Activated gamma-delta T cell (primary cell): ENCODE measurements at places on chromosomes 11 and 22.

GRCh38 chr11:72228229-72228843, 3.8 kb downstream of the INPPL1 start:
- no peak for DNase-seq

GRCh38 chr11:76185511-76185910, 20.8 kb downstream of the WNT11 start:
- no peak for DNase-seq

GRCh38 chr11:123483058-123483457, 53.0 kb downstream of the GRAMD1B start:
- no peak for DNase-seq

DNA sequence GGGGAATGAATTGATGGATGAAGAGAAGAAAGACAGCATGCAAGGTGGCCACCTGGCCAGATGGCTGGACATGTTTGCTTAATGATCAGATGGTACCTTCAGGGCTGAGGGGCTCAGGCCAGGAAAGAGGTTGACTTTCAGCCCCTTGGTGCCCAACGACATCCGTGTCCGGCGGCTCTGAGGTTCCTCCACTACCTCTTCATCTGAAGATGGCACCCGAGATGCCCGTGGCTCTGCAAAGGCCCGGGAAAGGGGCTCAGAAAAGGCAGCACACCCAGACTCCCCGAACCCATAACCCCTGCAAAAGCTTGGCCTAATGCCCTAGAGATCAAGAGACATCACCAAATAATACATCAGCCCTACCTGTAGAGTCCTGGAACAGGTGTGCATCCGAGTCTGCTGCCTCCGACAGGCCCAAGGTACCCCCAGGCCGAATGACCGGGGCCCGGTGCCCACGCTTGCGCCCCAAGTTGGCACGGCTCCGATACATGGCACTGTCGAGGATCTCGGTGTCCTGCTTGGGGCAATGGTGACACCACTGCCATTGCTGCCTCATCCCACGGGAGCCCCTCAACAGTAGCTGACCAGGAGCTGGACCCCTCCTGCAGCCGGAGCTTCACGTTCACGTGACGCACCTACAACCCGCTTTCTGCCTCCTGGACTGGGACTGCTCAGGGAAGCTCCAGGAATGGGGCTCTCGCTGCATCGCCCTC, 22.9 kb downstream of the TNKS1BP1 start:
- no peak for DNase-seq

GRCh38 chr11:102831489-102832440, 11.6 kb downstream of the MMP3 start:
- DNase-seq: no peak

- DNase-seq: no peak
Observed at GRCh38 chr11:130146796-130147195, 12.8 kb upstream of the ST14 start.

DNA sequence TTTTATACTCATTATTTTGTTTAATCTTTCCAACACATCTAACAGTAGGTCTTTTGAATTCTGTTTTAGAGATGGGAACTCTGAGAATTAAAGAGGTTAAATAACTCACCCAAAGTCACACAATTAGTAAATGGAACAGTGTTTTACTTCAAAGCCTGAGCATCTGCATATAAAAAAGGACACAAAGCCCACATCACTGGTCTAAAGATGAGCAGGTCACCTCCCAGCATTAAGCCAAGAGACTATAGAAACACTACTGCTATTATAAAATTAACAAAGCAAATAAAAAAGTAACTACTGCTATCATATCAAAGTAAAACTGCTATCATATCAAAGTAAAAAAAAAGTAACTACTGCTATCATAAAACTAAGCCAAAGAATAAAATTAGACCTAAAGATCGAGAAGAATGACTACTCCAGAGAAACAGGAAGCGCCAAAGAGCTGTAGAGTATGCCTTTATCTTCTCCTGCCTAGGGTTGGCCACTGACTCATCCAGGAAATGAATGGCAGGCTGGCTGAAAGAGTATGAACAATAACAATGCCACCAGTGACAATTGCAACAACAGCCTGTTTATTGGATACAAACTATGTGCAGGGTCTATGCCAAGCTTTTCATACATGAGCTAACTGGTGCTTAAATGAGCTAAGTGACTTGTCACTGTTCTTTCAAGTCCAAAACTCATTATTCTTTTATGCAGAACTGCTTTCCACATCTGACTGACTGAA, 1153.0 kb upstream of the TENM4 start:
- DNase-seq: no peak

GRCh38 chr22:30423301-30423958, 2.1 kb upstream of the MTFP1 start:
- peak; percentile 37 for DNase-seq

GRCh38 chr11:86047275-86047991, 21.5 kb downstream of the PICALM start:
- DNase-seq: no peak

- DNase-seq: no peak
Observed at GRCh38 chr11:4697585-4697984, at the start of gene OR51E2. Gene OR51E2, minus strand, starts transcription at chr11:4697853. Its CDS starts 15,142 bp downstream, at chr11:4682711.

DNA sequence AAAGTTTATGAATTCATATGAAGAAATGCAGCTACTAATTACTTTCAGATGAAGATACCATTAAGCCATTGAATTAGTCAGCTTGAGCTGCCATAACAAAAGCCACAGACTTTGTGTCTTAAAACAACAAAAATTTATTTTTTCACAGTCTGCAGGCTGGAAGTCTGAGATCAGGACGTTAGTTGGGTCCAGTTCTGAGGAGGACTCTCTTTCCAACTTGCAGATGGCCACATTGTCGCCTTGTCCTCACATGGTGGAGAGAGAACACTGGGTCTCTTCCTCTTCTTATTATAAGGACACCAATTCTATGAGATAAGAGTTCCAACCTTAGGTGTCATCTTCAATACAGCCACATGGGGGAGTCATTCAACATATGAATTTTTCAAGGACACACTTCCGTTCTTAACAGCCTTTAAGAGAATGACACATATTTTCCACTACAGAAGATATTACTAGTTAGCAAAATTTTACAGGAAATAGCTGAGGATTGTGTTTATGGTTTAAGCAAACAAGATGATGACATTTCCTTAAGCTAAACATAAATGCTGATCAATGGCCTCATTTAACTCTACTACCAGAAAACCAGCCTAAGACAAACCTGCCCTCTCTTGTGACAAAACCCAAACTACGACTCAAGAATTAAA, 56.0 kb downstream of the DCUN1D5 start:
- no peak for DNase-seq

GRCh38 chr11:17898782-17899181, 114.1 kb downstream of the SERGEF start:
- DNase-seq: no peak

- no peak for DNase-seq
Observed at GRCh38 chr22:17262976-17263375, 43.7 kb upstream of the ADA2 start.

DNA sequence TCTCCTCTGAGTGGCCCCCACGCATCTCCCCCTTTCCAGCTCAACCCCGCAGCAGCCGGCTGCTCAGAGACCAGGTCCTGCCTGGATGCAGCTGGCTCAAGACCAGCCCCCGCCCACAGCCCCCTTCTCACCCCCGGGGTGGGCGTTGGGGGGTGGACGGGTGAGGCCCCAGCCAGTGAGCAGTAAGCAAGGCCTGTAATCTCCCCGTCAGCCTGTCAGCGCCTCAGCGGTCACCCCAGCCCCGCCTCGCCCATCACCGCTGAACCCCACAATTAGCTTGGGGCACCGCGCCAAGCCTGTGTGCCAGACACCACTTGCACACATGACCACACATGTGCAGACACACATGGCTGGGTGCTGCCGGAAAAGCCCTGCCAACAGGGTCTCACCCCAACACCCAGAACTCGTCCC, 5.9 kb downstream of the PLXNB2 start:
- no peak for DNase-seq

DNA sequence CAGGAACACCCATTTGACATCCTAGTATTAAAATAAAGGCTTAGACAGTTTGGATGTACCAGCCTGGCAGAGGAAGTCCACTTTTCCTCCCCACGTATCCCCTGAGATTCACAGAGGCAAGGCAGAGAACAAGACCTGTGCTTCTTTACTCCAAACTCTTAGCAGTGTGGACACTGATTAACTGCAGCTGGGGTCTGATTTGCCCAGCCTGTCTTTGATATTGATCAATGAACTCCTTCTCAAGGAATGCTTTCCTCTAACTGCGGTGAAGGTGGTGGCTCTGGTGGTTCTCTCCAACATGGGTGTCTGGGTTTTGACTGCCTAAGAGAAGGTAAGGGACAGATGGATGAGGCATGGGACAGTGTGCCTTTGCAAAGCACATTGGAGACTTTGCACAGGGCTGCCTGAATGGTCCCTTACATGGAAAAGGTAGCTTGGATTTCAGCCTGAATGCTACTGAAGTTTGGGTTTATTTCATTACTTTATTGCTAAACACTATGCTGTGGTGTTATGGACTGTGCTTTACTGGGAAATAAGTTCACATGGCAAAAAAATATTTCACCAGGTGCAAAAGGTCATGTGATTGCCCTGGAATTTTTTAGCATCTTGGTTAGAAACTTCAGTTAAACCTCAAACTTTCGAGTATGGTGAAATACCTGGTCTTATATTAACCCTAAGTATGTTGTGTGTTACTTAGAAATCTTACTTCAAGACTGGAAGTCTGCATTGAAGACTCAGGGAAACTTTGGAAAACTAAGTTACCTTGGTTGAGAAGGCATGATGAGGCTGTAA, 1.8 kb downstream of the GAS2 start:
- no peak for DNase-seq

DNA sequence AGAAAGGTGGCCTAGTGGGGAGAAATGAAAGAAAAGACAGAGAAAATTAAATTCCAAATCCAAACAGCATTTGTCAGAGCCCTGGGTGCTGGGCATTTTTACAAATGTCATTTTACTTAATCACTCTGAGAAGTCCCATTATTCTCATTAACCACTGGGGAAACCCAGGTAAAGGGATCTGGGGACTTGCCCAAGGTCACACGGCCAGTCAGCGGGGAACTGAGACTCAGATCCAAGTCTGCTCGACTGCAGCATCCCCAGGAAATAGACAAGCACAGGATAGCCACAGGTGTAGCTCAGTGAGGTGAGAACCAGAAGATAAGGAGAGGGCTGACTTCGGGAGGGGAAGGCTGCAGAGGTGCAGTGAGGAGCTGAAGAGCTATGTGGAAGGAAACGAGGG, 7.9 kb downstream of the NRXN2 start:
- DNase-seq: no peak

GRCh38 chr11:73237471-73238290, 19.6 kb downstream of the P2RY2 start:
- DNase-seq: no peak

DNA sequence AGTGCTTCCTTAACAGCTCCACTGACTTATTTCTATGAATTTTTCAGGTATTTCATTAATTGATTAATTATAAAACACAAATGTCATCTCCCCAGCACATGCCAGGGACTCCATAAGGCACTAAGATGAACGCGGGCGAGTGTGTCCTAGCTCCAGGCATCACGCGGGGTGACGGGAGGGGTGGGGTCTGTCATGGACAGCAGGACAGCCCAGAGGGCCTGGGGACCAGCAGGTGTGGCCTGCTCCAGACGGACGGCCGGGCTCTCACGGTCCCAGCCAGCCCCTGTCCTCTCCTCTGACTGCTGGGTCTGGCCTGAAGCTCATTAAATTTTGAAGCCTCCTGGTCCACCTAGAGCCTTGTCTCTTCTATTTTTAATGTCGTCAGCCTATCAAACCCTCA, 531.1 kb downstream of the BRD1 start:
- DNase-seq: no peak

GRCh38 chr11:44313761-44314489, 4.0 kb upstream of the ALX4 start:
- no peak for DNase-seq

DNA sequence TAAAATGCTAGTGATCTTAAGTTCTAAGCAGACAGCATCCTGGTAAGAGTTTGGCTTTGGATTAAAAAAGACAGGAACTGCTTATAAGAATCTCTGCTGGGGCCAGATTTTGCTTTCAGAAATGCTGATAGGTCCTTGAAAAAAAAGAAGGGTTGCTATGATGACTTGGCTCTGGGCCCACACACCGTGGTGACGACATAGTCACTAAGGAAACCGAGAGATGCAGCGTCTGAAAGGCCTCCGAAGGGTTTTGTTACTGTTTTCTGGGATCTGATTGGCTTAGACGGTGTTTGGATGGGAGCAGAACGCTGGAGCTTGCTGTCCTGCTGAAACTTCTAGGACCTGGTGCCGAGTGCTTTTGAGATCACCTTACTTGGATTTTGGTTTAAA, 8.4 kb downstream of the FAM118A start:
- no peak for DNase-seq

- DNase-seq: no peak
Observed at GRCh38 chr11:44661311-44661717, 65.4 kb upstream of the TSPAN18 start.

GRCh38 chr11:134905928-134906327, 493.9 kb upstream of the B3GAT1 start:
- no peak for DNase-seq

GRCh38 chr22:43921370-43921769, 2.2 kb upstream of the PNPLA3 start:
- DNase-seq: no peak

- DNase-seq: no peak
Observed at GRCh38 chr22:30705710-30706651, 11.3 kb downstream of the OSBP2 start.

DNA sequence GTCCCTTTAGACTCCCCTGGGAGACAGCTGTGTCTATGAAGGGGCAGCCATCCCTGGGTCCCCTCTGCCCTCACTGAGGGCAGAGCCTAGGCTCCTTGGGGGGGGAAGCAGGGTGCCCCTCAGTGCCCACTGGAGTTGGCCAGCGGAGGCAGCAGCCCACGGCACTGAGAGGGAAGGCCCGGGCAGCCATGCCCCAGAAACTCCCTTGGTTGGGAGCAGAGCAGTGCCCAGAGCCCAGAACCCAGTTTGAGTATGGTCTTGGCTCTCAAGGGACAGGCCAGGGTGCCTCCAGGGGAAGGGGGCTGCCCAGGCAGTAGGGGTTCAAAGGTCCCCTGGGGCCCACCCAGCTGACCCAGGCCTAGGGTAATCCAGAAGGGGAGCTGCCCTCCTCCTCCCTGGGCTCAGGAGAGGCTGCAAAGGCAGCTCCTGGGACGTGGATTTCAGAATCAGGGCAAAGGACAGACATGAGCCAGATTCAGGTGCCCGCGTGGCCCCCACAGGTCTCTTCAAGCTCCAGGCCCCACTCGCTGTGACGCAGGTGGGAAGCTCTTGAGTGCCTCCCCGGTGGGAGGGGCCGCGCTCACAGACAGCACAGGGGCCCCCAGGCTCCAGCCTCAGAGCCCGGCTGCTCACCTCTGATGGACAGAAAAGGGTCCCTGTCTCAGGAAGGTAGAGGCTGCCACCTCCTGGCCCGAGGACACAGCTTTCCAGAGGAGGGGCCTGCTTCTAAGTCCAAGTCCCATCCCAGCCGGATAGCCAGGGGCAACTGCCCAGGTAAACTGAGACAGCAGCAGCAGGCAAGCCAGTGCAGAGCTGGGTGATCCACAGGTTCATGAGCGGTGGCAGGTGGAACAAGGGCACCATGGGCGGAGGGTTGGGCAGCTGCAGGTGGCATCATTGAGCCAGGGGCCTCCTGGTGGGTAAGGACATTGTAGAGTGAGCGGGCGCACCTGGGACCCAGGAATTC, 2.6 kb downstream of the C11orf21 start:
- DNase-seq: no peak

- no peak for DNase-seq
Observed at GRCh38 chr11:113796663-113797259, 17.2 kb downstream of the CLDN25 start.
